ENCODE measurements at places on chromosomes 7 and 10. TPM values are rescaled to one million over a fixed set of nuclear protein-coding genes. Genes with fewer than 3 reads are reported as not detected.

GSAP gene
- total RNA-seq, result 5.3 TPM

MRC1 gene
- total RNA-seq, result not detected

CTTNBP2 gene
- not detected for total RNA-seq

RAB18 gene
- 68.6 TPM for total RNA-seq

Data from T-helper 2 cell treated with Interferon-gamma antibody and Interleukin-4, amounts not matched to agents 100 ng/mL and 5 ng/mL, for 36 hours (primary cell).